Large intestine (tissue), 12 donors: ENCODE measurements at places on chromosomes 11 and 22. TPM values are rescaled to one million over a fixed set of nuclear protein-coding genes. Genes with fewer than 3 reads are reported as not detected.

MOGAT2 gene
- polyA plus RNA-seq: 222 TPM

- no peak overlapping the region for H3K4me3 ChIP-seq
- H3K4me1 ChIP-seq: no peaks in the 10 kb centered on the region
- peaks cover 5% of the 10 kb centered on the region for H3K27me3 ChIP-seq
Observed at GRCh38 chr11:45906096-45906682, 882 bp downstream of the FREY1 start.

LDHA gene
- 469 TPM for polyA plus RNA-seq

DNA sequence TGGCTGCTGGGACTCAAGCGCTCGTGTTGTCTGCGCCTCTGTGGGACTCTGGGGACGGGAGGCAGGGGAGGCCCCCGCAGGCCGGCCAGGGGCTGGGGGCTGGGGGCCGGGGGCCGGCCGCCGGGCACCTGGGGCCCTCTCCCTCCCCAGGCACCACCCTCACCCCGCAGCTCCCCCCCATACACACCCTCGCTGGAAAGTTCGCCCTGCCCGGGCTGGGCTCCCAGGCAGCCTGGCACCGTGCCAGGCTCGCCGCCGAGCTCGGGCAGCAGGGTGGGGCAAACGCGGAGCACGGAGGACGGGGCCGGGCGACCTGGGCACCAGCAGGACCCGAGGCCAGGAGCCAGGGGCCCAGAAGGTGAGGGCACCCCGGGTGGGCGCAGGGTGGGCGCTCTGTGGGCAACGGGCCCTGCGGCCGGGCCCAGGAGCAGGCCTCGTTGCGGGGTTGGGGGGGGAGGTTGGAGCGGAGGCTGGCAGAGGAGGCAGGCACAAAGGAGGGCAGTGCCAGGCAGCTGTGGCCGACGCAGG, 76.7 kb upstream of the WNT7B start:
- H3K4me1 ChIP-seq: peaks cover 10% of the 10 kb centered on the region
- H3K27me3 ChIP-seq: peaks cover 70% of the 10 kb centered on the region
- DNase-seq: peak; percentile 55
- peak overlapping the region; percentile 59 for H3K27ac ChIP-seq
- H3K4me3 ChIP-seq: peak overlapping the region; percentile 31

- no peak overlapping the region for H3K27ac ChIP-seq
- no peaks in the 10 kb centered on the region for H3K27me3 ChIP-seq
- no peak for DNase-seq
- no peak overlapping the region for H3K4me3 ChIP-seq
- no peaks in the 10 kb centered on the region for H3K36me3 ChIP-seq
- peaks cover 9% of the 10 kb centered on the region for H3K4me1 ChIP-seq
Observed at GRCh38 chr11:76736773-76737495, 46.2 kb upstream of the TSKU start.

- peaks cover 11% of the 10 kb centered on the region for H3K36me3 ChIP-seq
- peaks cover 46% of the 10 kb centered on the region for H3K27me3 ChIP-seq
- no peak overlapping the region for H3K4me3 ChIP-seq
- DNase-seq: no peak
- H3K27ac ChIP-seq: no peak overlapping the region
Observed at GRCh38 chr11:118606844-118607228, 579 bp upstream of the PHLDB1 start.

DNA sequence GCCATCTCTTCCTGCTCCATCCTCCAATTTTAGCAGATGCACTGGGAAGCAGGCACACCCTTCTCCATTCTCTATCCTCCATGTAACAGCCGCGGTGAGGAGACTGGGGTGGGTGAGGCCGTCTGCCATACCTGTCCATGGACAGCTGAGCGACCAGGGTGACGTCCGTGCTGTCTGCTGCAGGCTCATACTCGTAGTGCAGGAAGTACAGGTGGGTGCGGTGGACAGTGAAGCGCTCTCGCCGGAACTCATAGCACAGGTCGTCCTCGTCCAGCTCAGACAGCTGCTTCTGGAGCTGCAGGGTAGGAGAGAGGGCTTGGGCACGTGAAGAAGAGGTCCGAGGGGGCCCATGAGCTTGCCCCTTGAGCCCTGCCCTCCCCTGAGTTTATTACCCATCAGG, 257.8 kb upstream of the SYN3 start:
- no peak overlapping the region for H3K27ac ChIP-seq
- peaks cover 13% of the 10 kb centered on the region for H3K36me3 ChIP-seq
- H3K27me3 ChIP-seq: no peaks in the 10 kb centered on the region
- no peak overlapping the region for H3K4me3 ChIP-seq

- H3K4me1 ChIP-seq: no peaks in the 10 kb centered on the region
- no peaks in the 10 kb centered on the region for H3K27me3 ChIP-seq
- H3K27ac ChIP-seq: no peak overlapping the region
- H3K4me3 ChIP-seq: no peak overlapping the region
- no peaks in the 10 kb centered on the region for H3K36me3 ChIP-seq
Observed at GRCh38 chr11:28657378-28658030, 549.3 kb downstream of the METTL15 start.

CHORDC1 gene
- 46.3 TPM for polyA plus RNA-seq

- H3K36me3 ChIP-seq: peaks cover 40% of the 10 kb centered on the region
- no peak overlapping the region for H3K4me3 ChIP-seq
- H3K27me3 ChIP-seq: no peaks in the 10 kb centered on the region
Observed at GRCh38 chr22:20406686-20407408, 12.9 kb downstream of the ZNF74 start.

DNA sequence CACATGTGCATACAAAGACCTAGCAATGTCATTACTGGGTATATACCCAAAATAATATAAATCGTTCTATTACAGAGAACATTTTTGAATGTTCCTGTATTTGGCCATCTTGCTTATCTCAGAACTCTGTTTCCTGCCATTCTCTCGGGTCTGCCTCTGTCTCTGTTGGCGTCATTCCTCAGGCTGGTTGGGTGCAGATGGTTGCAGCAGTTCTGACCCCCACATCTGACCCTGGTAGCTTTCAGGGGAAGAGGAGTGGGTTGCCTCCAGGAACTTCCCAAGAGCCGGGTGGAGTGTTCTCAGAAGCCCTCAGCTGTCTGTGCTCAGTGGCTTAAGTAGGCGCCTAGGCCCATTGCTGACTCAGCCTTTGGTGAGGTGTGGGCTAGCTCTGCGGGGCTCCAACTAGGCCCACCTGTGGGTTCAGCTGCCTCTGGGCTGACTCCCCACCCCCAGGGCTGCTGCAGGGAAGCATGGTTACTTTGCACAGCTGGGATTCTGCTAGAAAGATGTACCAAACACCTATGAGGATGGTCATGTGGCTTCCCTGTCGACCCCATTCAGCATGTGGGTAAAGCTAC, 114.0 kb downstream of the TBC1D22A start:
- H3K4me3 ChIP-seq: no peak overlapping the region
- no peaks in the 10 kb centered on the region for H3K27me3 ChIP-seq
- DNase-seq: no peak
- H3K4me1 ChIP-seq: peaks cover 3% of the 10 kb centered on the region
- no peaks in the 10 kb centered on the region for H3K36me3 ChIP-seq
- H3K27ac ChIP-seq: no peak overlapping the region

P2RY6 gene
- polyA plus RNA-seq: 19.9 TPM

DNA sequence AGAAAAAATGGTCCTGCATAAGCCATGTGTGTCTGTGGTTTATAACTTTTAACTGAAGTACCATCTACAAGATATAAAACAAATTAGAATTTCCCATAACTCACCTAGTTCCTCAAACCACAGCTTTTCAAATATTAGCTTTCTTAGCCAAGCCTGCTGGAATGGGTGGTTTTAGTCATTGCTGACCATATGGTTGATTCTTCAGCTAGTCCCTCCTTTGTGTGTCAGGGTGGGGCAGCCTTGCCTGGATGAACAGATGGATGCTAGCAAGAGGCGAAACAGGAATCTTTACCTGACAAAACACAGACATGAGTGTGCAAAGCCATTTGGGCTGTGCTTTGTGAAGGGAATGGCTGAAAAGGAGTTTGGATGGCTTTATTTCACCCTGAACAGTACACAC, 6.9 kb upstream of the B3GNT6 start:
- H3K36me3 ChIP-seq: no peaks in the 10 kb centered on the region
- H3K4me1 ChIP-seq: peaks cover 17% of the 10 kb centered on the region
- no peaks in the 10 kb centered on the region for H3K27me3 ChIP-seq
- no peak overlapping the region for H3K27ac ChIP-seq

DNA sequence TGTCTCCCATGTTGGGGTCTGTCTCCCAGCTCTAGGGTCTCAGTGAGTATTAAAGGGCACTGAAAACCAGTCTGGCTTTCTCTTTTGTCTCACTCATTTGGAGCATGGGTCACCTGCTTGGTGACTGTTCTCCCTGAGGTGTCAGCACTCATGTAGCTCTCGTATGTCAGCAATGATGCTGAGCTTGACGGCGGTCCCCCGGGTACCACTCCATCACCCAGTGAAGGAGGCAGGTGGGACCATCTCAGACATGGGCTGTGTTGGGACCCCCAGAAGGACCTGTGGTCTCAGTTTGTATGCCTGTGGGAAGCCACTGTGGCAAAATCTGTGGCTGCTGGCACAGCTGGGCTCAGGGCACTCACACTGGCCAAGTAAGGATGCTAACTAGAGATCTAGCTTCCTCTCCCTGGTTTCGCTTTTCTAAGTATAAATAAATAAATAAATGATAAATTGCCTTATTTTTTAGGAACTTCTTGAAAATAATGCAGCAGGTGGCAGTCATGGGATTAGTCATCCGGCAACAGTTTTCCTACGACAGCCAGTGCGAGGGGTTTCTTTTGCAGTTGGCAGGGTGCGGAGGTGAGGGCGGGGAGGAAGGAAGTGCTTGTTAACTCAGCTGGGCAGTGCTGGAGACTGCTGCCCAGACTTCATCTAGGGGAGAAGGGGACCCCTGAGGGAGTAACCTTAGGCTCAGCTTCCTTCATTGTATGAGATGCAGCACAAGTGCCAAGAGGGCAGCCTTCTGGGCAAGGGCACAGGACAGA, 48.8 kb downstream of the OSBP2 start:
- H3K4me1 ChIP-seq: no peaks in the 10 kb centered on the region
- no peak for DNase-seq
- no peak overlapping the region for H3K27ac ChIP-seq
- no peak overlapping the region for H3K4me3 ChIP-seq
- H3K27me3 ChIP-seq: no peaks in the 10 kb centered on the region

GRCh38 chr11:129658526-129658867, 157.2 kb upstream of the TMEM45B start:
- no peaks in the 10 kb centered on the region for H3K27me3 ChIP-seq
- no peak overlapping the region for H3K27ac ChIP-seq
- H3K4me1 ChIP-seq: no peaks in the 10 kb centered on the region
- no peak overlapping the region for H3K4me3 ChIP-seq
- DNase-seq: no peak

DNA sequence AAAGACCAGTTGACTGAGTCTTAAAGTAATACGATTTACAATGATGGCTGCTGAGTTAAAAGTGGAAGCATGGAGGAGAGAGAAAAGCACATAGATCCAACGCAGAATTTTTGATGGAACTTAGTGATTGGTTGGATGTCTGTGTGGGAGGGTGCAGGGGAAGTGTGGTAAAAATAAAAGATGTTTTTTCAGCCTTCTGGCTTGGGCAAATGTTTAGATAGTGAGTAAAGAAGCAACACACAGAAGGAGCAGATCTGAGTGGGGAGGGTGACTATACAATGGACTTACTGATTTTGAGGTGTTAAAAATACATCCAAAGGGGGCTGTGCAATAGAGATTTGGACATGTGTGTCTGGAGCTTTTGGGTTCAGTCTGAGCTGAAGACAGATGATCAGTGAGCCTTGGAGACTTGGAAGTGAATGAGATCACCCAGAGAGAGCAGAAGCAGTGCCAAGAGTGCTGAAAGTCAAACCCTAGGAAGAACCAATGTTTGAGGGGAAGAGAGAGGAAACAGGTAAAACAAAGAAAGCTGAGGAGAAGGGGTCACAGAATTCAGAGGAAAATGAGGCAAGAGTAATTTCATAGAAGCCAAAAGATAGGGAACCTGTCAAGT, 8.6 kb downstream of the GRIA4 start:
- H3K4me1 ChIP-seq: no peaks in the 10 kb centered on the region
- no peaks in the 10 kb centered on the region for H3K36me3 ChIP-seq
- H3K4me3 ChIP-seq: no peak overlapping the region
- no peak for DNase-seq
- no peak overlapping the region for H3K27ac ChIP-seq

PTH gene
- polyA plus RNA-seq: not detected

GRCh38 chr22:50733521-50734342, 4.3 kb upstream of the ACR start:
- no peak overlapping the region for H3K4me3 ChIP-seq
- DNase-seq: no peak
- no peak overlapping the region for H3K27ac ChIP-seq

GRCh38 chr11:8022876-8023275, 35.7 kb downstream of the EIF3F start:
- H3K36me3 ChIP-seq: no peaks in the 10 kb centered on the region

NCF4 gene
- polyA plus RNA-seq: 9.2 TPM

DNA sequence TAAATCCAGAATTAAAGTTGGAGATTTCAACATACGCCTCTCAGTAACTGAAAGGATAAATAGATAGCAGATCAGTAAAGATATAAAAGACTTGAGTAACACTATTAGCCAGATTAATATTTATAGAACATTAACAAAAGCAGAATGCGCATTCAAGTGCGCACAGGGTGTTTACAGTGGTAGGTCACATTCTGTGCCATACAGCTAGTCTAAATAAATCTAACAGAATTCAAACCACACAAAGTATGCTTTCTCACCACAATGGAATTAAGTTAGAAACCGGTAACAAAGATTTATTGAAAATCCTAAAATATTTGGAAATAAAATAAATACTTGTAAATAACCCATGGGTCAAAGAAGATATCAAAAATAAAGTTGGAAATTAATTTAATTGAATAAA, 341.0 kb downstream of the DYNC2H1 start:
- no peaks in the 10 kb centered on the region for H3K36me3 ChIP-seq
- no peaks in the 10 kb centered on the region for H3K4me1 ChIP-seq
- H3K27me3 ChIP-seq: no peaks in the 10 kb centered on the region
- H3K4me3 ChIP-seq: no peak overlapping the region
- DNase-seq: no peak
- H3K27ac ChIP-seq: no peak overlapping the region

DNA sequence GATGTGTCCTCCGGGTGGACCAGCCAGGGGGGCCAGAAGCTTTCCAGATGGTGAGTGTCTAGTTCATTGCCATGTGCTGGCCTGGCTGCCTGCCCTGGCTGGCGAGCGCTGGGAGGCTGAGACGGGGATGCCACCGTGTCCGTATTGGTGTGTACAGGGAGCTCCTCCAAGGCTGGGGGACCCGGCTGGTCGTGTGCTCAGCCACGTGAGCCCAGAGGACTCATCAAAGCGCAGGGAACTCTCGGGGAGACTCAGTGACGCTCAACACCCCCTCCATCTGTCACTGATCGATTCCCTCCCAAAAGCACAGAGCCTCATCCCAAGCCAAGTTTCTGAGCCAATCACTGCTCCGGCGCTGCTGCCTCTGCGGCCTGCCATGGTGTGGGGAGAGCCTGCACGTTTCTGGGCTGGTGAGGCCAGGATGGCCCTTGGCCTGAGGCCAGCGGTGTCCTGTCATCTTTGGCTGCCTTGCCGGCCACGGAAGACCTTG, 423.7 kb downstream of the SHANK2 start:
- no peaks in the 10 kb centered on the region for H3K36me3 ChIP-seq
- no peak overlapping the region for H3K4me3 ChIP-seq
- peaks cover 13% of the 10 kb centered on the region for H3K4me1 ChIP-seq

NPAS4 gene
- 1.7 TPM for polyA plus RNA-seq

TIMM10 gene
- polyA plus RNA-seq: 29.8 TPM

GRCh38 chr11:89495951-89496350, 4.8 kb upstream of the NOX4 start:
- no peak overlapping the region for H3K4me3 ChIP-seq
- no peak for DNase-seq
- H3K36me3 ChIP-seq: no peaks in the 10 kb centered on the region
- peaks cover 23% of the 10 kb centered on the region for H3K27me3 ChIP-seq

CBLIF gene
- polyA plus RNA-seq: 0.52 TPM
